ENCODE measurements at places on chromosomes 7 and 10. TPM values are rescaled to one million over a fixed set of nuclear protein-coding genes. Genes with fewer than 3 reads are reported as not detected.
A peak's percentile ranks its signal among the peaks of the same experiment; 100 is the strongest.

HMX2 gene
- not detected for total RNA-seq

SPDYE5 gene
- not detected for total RNA-seq

DNA sequence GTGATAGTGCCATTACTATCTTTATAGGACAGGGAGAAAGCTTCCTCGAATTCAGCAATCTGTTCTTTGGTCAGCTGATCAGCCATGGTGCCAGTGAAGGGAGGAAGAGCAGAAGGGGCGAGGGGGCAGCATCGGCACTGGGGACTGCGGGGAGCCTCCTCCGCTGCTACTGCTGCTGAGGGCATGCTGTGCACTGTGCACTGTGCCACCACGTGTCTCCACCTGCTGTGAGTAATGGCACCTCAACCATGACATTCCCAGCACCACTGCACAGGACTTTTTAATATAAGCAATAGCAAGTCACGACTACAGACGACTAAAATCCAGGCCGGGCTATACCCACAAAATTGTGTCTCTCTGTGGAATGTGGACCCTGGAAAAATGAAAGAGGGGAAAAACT lies 105.0 kb upstream of the LANCL2 start:
- ATAC-seq, result no peak

DNA sequence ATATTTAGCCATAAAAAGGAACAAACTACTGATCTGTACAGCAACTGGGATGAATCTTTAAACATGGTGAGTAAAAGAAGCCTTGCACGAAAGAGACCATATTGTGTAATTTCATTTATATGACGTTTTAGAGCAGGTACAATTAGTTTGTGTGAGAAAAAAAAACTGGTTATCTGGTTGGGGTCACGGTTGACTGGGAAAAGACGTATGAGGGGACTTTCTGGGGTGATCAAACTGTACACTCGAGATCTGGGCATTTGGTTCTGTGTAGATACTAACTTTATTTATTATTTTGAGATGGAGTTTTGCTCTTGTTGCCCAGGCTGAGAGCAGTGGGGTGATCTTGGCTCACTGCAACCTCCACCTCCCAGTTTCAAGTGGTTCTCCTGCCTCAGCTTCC lies 4.2 kb downstream of the PRKRIP1 start:
- no peak for ATAC-seq

ADRB1 gene
- 9.1 TPM for total RNA-seq

GRCh38 chr10:95408148-95408960 lies 117.6 kb upstream of the PDLIM1 start:
- ATAC-seq, result peak; percentile 84

AZGP1 gene
- 3.8 TPM for total RNA-seq

- ATAC-seq, result peak; percentile 34
These were observed 37.4 kb downstream of the AUTS2 start for GRCh38 chr7:69635555-69636185.

UPK3BL2 gene
- total RNA-seq, result 3.9 TPM

DNA sequence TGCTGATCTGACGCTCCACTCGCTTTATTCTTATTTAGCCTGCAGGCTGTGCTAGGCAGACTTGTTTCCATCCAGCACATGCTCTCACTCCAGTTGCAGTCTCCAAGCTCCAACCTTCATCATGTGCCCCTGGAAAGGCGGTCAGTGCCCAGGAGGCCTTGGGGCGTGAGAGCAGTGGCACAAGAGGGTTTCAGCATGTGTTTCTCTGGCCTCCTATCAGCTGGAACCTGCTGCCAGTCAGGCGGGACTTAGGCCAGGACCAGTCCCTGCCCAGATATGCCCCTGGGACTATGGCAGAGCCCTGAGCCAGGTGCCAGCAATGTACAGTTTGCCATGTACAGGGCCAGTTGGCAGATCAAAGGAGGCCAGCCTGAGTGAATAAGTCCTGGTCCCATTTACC lies 330.2 kb upstream of the FZD1 start:
- no peak for ATAC-seq

GRCh38 chr7:126453104-126453503 lies 799.6 kb downstream of the GRM8 start:
- ATAC-seq, result no peak

TWIST1 gene
- 29.3 TPM for total RNA-seq

GRCh38 chr7:152968514-152968913 lies 209.0 kb downstream of the ACTR3B start:
- ATAC-seq, result no peak

GPR37 gene
- total RNA-seq, result 12.0 TPM

- no peak for ATAC-seq
These were observed 150.7 kb downstream of the POU6F2 start for GRCh38 chr7:39128287-39128843.

DNA sequence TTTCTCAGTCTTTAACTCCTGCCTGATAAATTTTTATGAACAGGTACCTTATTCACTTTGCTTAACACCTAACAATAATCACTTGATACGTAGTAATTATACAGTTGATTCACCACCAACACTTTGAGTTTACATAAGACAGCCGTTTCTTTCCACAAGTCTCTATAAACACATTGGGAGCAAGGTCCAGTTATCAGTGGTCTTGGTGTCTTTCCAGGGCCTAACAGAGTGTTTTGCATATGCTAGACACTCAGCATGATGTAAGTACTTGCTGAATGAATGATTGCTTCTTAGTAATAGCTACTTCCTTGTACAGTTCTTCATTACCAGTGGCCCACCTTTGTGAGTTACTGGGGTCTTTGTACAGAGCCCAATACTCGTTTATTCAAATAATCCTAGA lies 6.4 kb downstream of the CLDN12 start:
- ATAC-seq, result no peak

DNA sequence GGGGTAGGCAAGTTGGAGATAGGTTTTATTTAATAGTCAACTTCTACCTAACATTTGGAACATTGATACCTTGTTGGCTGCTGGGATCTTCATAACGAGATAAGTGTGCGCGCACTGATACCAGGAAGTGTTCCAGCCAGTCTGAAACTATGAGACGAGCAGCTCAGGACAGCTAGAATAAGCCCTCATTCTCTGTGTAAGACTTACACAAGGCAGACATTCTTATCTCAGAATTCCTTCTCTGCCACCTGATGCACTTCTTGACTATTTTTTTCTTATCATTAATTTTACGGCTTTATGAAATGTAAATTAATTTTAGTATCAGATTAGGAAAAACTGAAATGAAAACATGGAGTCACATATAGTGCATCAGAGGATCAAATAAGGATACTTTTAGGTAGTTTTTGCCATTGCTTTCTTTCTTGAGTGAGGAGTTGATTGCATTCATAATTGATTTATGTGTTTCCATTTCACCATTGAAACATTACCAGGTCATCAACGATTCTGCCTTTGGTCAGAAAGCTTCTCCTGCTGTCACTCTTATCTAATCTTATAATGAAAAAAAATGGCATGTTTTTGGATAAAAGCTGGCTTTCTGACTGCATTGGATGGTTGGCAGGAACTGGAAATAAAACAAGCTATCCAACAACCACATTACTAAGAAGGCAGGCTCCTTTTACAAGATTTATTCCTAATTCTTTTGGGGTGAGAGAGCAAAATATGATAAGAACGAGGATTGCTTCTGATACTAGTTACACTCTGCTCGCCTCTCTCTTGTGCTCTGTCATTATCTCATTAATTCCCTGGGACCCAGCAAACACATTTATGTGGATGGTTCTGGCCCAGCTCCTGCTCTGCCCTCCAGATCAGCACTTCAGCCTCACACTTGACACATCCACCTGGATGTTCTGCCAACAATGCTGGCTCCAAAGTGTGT lies 40.4 kb upstream of the ABCB5 start:
- ATAC-seq, result no peak

ERVW-1 gene
- not detected for total RNA-seq

DNA sequence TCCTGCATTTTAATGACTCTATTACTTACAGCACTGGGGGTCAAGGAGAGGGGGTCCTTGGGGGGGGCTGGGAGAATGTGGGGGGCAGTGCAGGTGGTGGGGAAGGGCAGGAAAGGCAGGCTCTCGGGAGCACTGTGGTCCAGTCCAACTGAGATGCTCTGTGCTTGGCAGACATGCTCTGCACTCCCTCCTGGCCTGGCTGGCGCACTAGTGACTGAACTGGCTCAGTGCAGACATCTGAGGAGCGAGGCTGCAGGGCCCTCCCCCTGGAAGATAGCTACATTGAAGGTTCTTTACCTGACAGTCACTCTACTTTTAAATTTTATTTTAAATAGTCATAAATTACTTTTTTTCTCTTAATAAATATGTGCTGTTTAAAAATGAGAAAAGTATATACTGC lies 105.7 kb downstream of the NEURL1 start:
- ATAC-seq, result no peak

GRCh38 chr10:53233749-53234148 lies 461.2 kb upstream of the MBL2 start:
- no peak for ATAC-seq

GRID2IP gene
- not detected for total RNA-seq

ST7 gene
- total RNA-seq, result 43.9 TPM

PDE6C gene
- total RNA-seq, result not detected

DNA sequence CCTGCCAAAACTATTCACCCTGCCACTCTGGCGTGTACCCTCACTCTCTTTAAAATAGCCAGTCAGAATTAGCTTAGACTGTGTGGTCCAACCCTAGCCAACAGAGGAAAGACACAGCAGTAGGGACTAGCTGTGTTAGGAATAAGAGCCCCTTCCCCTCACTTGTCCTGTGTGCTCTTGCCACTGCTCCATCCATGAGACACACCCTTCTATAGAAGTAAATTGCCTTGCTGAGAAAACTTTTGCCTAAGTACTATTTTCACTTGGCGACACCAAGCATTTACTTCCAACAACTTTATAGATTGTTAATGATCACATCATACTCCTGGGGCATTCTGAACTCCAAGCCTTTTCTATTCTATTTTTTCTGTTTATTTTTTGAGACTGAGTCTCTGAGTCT lies 170.2 kb upstream of the TRIM24 start:
- ATAC-seq, result no peak

GRCh38 chr7:75572814-75573213 lies 80.7 kb downstream of the SPDYE5 start:
- no peak for ATAC-seq

DNA sequence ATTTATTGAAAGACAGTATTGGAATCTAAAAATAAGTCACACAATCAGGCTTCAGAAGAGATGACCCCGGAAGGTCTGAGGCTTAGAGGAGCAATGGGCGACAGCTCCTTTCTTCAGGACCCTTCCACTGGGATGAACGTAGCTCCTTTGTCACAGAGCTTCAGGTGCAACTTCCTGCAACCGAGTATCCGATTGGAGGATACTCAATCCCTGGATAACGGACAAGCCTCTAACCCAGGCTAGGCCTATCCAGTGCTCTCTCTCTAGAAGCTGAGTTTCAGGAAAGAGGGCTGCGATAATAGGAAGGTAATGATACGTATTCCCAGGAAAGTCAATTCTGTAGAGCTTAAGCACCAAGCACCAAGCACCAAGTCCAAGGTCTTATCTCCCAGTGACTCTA lies 349.4 kb upstream of the NPSR1 start:
- ATAC-seq, result no peak

DNA sequence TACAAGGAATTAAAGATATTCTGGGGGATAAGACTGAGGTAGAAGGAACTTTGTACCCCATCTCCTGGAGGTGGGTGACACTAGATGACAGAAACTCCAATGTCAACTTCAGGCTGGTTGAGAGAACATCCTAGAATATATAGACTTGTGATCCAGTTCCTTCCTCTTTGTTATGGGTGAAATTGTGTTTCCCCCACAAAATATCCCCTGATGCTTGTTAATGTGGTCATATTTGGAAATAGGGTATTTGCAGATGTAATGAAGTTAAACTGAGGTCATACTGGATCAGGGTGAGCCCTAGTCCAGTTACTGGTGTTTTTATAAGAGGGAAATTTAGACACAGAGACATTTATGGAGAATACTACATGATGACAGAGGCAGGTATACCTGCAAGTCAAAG lies 114.0 kb upstream of the NAMPT start:
- no peak for ATAC-seq

GRCh38 chr7:45451342-45452035 lies 122.7 kb upstream of the ADCY1 start:
- ATAC-seq, result no peak

DNA sequence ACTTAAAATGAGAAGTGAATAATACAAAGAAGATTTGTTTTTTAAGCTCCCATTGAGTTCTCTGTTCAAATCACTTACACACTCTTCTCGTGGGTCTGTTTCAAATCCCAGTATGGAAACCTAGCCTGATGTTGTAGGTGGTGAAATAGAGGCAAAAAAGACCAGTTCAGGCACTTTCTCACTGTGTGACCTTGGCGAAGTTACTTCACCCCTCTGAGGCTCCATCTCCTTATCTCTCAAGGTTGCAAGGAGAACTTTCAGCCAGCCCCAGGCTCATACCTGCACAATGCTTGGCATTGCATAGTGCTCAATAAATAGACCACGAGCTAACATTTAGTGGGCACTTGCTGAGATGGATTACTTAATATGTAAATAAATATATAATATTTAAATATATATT lies 90.1 kb downstream of the PRLHR start:
- no peak for ATAC-seq

OPALIN gene
- total RNA-seq, result not detected

DNA sequence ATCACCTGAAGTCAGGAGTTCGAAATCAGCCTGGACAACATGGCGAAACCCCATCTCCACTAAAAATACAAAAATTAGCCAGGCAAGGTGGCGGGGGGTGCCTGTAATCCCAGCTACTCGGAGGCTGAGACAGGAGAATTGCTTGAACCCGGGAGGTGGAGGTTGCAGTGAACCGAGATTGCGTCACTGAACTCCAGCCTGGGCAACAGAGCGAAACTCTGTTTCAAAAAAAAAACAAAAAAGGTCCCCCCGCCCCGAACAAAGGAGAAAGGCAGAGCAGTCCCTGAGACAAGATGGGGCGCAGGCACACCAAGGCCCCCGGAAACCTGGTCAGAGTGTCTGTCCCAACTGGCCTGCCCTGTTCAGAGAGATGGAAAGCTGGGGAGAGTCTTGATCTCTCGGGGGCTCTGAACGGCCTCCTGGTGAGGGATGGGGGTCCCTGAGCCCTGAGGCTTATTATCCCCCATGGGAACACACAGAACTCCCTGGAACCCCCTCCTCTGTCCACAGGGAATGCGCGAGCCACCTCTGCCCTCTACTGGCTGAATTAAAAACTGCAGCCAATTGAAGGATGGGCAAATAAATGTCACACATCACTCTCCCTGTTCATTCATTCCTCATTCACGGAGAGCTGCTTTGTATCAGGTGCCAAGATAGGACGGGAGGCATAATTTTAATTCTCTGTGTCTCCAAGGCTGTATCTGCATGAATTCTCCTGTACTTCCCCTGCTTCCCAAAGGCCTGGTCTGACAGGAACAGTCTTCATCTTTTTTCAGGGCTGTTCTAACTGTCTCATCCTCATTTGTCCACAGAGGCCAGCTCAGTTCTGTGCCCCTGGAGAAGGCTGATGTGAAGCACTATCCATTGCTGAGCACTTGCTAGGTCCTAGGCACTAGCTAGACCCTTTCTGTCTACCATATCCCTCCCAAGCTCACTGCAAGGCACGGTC lies 28.9 kb downstream of the MAT1A start:
- no peak for ATAC-seq

GDF2 gene
- not detected for total RNA-seq

Data from gastroesophageal sphincter (tissue), 4 donors.